Activated naive CD4-positive, alpha-beta T cell treated with anti-CD3 and anti-CD28 coated beads for 36 hours (primary cell): ENCODE measurements at places on chromosomes 5 and 9.

GRCh38 chr5:74288448-74289108 is 351.9 kb downstream of the ENC1 start:
- no peak for DNase-seq

GRCh38 chr5:149599375-149599774 is 18.1 kb downstream of the ARHGEF37 start:
- no peak for DNase-seq

- no peak for DNase-seq
These were observed 76.8 kb downstream of the PALM2AKAP2 start for GRCh38 chr9:109856785-109857184.

GRCh38 chr9:104810421-104811339 is 46.8 kb downstream of the NIPSNAP3B start:
- no peak for DNase-seq

- no peak for DNase-seq
These were observed 46.1 kb upstream of the RNU6ATAC start for GRCh38 chr9:134210511-134210907.

- DNase-seq, result no peak
These were observed 5.3 kb downstream of the IRX4 start for GRCh38 chr5:1877103-1878049.

- DNase-seq, result no peak
These were observed 79.8 kb upstream of the CAST start for GRCh38 chr5:96582343-96582742.

DNA sequence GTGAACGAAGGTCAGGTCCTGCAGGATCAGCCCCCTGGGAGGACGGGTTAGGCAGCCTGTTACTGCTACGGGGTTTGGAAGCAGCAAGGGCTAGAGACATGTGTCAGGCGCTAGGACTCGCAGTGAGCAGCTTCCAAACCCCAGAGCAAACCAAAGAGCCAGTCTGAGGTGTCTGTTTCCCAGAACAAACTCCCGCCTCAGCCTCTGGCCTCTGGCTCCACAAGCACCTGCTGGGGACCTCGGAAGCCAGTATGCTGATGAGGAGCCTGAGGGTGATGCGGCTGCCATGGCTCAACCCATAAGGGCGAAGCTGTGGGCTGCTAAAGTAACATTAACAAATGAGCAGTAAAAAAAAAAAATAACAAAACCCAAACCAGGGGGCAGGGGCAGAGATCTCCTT is 35.0 kb downstream of the PRRT1B start:
- no peak for DNase-seq
